WTC11 (cell line): ENCODE measurements at places on chromosomes 2 and 18. TPM values are rescaled to one million over a fixed set of nuclear protein-coding genes. Genes with fewer than 3 reads are reported as not detected.

DNA sequence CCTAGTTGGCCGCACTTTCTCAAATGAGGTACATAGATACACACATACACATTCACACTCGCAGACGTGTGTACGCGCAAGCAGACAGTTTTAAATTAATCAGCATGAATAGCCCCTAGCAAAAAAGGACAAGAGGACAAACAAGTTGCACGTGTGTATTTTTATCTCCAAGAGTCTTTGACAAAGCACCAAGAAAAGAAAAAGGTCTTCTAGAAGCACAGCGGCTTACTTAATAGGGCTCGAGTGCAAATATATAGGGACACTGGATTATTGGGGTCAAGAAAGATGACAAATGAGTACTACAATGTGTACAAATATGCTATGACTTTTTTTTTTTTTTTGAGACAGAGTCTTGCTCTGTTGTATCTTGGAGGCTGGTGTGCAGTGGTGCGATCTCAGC lies 1.7 kb upstream of the BCL2 start:
- DNase-seq = no peak
- peak overlapping the region; percentile 70 for H3K4me3 ChIP-seq
- no peaks in the 10 kb centered on the region for H3K36me3 ChIP-seq
- H3K27me3 ChIP-seq = peaks cover 37% of the 10 kb centered on the region
- H3K4me1 ChIP-seq = peaks cover 24% of the 10 kb centered on the region

DNA sequence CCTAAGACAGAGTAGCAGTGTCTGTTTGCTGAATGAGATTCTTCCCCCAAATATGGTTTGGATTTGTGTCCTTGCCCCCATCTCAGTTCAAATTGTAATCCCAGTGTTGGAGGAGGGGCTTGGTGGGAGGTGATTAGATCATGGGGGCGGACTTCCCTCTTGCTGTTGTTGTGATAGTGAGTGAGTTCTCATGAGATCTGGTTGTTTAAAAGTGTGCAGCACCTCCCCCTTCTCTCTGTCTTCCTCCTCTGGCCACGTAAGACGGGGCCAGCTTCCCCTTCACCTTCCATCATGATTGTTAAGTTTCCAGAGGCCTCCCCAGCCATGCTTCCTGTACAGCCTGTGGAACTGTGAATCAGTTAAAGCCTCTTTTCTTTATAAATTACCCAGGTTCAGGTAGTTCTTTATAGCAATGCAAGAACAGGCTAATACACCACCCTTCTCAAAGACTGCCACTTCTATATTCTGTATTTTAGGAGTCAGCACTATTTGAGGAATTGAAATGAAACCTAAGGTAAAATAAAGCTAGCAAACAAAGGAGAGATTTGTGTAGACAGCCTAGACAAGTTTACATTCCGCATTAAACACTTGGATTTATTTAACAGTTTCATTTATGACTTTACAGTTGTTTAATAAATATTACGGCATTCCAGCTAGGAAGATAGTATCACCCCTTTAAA lies 21.6 kb downstream of the FBXO36 start:
- H3K4me3 ChIP-seq = no peak overlapping the region
- H3K27me3 ChIP-seq = no peaks in the 10 kb centered on the region
- H3K27ac ChIP-seq = no peak overlapping the region
- peaks cover 16% of the 10 kb centered on the region for H3K4me1 ChIP-seq
- no peak for DNase-seq
- H3K36me3 ChIP-seq = peaks cover 8% of the 10 kb centered on the region

Gene MYCN
- 68.3 to 77.5 TPM (median 75.3 TPM) in 3 replicates for total RNA-seq

- H3K27ac ChIP-seq = peak overlapping the region; percentile 34; the same call in 1 of the 2 replicates
- no peaks in the 10 kb centered on the region for H3K27me3 ChIP-seq
- H3K4me3 ChIP-seq = no peak overlapping the region
Observed at GRCh38 chr2:120772261-120772660, 36.6 kb downstream of the GLI2 start.

Gene ECEL1
- 21.4 to 23.3 TPM (median 21.9 TPM) in 3 replicates for total RNA-seq

GRCh38 chr2:2646433-2647051 lies 315.5 kb upstream of the MYT1L start:
- H3K36me3 ChIP-seq = no peaks in the 10 kb centered on the region
- no peak overlapping the region for H3K27ac ChIP-seq
- no peaks in the 10 kb centered on the region for H3K27me3 ChIP-seq
- H3K4me3 ChIP-seq = no peak overlapping the region

- no peak for DNase-seq
- no peaks in the 10 kb centered on the region for H3K4me1 ChIP-seq
- peaks cover 4% of the 10 kb centered on the region for H3K27me3 ChIP-seq
- H3K4me3 ChIP-seq = no peak overlapping the region
- peaks cover 27% of the 10 kb centered on the region for H3K36me3 ChIP-seq
Observed at GRCh38 chr2:102880731-102881130, 118.9 kb downstream of the TMEM182 start.

DNA sequence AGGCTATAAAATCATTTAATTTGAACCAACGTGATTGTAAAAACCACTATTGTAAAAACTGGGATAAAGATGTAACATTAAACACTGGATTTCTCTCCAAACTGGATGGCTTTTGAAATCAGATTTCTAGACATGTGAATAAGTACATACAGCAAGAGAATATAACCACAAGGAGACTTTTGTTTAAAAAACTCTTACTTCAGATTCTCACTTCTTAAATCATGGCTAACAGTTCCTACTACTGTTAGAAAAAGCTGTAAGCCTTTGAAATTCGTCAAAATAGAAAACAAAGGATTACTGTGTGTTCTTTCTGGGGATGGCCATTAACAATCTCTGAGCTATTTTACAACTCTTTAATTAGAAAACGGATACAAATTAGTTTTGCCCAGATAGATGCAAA lies 39.4 kb upstream of the SH3BP4 start:
- peaks cover 29% of the 10 kb centered on the region for H3K27me3 ChIP-seq
- no peak overlapping the region for H3K4me3 ChIP-seq
- no peak overlapping the region for H3K27ac ChIP-seq

GRCh38 chr2:139438478-139438877 lies 658.3 kb upstream of the NXPH2 start:
- H3K27me3 ChIP-seq = no peaks in the 10 kb centered on the region
- no peaks in the 10 kb centered on the region for H3K36me3 ChIP-seq
- no peak for DNase-seq
- H3K4me1 ChIP-seq = peaks cover 6% of the 10 kb centered on the region; the same call in 1 of the 2 replicates
- no peak overlapping the region for H3K27ac ChIP-seq

- H3K4me3 ChIP-seq = no peak overlapping the region
- H3K4me1 ChIP-seq = peaks cover 24% of the 10 kb centered on the region
- H3K36me3 ChIP-seq = no peaks in the 10 kb centered on the region
- no peak overlapping the region for H3K27ac ChIP-seq
- peaks cover 19% of the 10 kb centered on the region for H3K27me3 ChIP-seq
Observed at GRCh38 chr2:110725859-110726258, 6.5 kb upstream of the ACOXL start.

GRCh38 chr18:10681581-10682367 lies 155.9 kb downstream of the NAPG start:
- no peaks in the 10 kb centered on the region for H3K4me1 ChIP-seq
- H3K27me3 ChIP-seq = no peaks in the 10 kb centered on the region; the same call in 1 of the 2 replicates
- no peak overlapping the region for H3K27ac ChIP-seq
- DNase-seq = no peak
- H3K4me3 ChIP-seq = no peak overlapping the region
- peaks cover 4% of the 10 kb centered on the region; the same call in 1 of the 2 replicates for H3K36me3 ChIP-seq

Gene EPG5
- 19.2 to 22.7 TPM (median 20.7 TPM) in 3 replicates for total RNA-seq

Gene ERMN
- 0.50 to 0.59 TPM in 2 of 3 replicates, not detected in the other for total RNA-seq

DNA sequence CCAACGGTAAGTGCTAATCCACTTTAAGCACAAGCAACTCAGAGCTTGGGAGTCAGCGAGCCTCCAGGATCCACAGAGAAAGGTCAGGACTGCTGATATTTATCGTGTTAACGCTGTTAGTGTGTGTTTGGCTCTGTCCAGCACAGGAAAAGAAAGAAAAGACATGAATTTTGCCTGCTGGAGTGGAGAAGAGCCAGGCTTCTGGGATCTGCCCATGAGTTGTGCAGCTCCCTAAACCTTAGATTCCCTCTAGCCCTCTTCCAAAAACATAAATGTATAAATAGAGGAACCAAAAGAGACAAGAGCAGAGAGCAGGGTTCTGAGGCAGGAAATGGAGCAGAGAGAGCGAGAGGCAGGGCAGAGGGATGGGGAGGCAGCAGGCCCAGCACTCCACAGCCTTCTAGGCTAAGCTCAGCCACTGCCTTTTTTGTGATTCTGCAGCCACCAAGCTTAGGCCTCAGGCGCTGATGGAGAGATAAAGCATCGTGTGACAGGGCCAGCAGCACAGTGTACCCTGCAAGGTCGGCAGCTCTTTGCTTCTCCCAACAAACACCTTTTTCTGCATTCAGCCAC lies 14.5 kb upstream of the MAT2A start:
- H3K4me3 ChIP-seq = no peak overlapping the region
- peaks cover 21% of the 10 kb centered on the region for H3K4me1 ChIP-seq
- no peaks in the 10 kb centered on the region; the same call in 1 of the 2 replicates for H3K27me3 ChIP-seq
- no peak for DNase-seq
- H3K27ac ChIP-seq = no peak overlapping the region

Gene ILKAP
- total RNA-seq = 26.4 to 32.7 TPM (median 26.7 TPM) in 3 replicates

- peaks cover 8% of the 10 kb centered on the region for H3K36me3 ChIP-seq
- no peak overlapping the region for H3K4me3 ChIP-seq
- peaks cover 2% of the 10 kb centered on the region; the same call in 1 of the 2 replicates for H3K27me3 ChIP-seq
- 0 out of 2 replicates have a peak, but pooled peaks cover 4% of the 10 kb centered on the region for H3K4me1 ChIP-seq
- H3K27ac ChIP-seq = no peak overlapping the region
Observed at GRCh38 chr2:239717319-239717675, 307.8 kb downstream of the NDUFA10 start.

Gene C2orf78
- total RNA-seq = 0.21 to 0.39 TPM (median 0.37 TPM) in 3 replicates

DNA sequence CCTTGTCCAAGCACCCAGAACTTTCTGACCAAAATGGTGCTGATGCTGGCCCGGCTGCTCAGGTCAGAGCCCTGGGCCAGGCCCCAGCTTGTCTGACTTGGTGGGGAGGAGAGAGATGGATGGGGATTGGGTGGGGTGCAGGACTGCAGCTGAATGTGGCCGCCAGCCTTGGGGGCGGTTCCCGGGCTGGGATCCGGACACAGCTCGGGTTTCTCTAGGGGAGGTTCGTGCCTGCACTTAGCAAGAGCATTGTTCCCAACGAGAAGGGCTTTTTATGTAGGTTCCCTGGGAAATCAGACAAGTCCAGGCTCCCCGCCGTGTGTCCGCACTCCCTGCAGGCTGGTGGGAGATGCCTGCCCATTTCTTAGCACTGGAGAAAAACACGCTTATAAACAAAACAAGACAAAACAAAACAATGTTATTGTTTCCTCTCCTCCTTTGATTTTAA lies 50.5 kb upstream of the HS6ST1 start:
- peaks cover 30% of the 10 kb centered on the region for H3K4me1 ChIP-seq
- H3K27ac ChIP-seq = peak overlapping the region; percentile 66
- DNase-seq = peak; percentile 49
- H3K36me3 ChIP-seq = no peaks in the 10 kb centered on the region
- H3K4me3 ChIP-seq = no peak overlapping the region

- no peak for DNase-seq
- no peaks in the 10 kb centered on the region; the same call in 1 of the 2 replicates for H3K27me3 ChIP-seq
- H3K27ac ChIP-seq = no peak overlapping the region
- H3K4me3 ChIP-seq = no peak overlapping the region
- peaks cover 5% of the 10 kb centered on the region for H3K4me1 ChIP-seq
- no peaks in the 10 kb centered on the region for H3K36me3 ChIP-seq
Observed at GRCh38 chr2:42979416-42979869, 187.1 kb upstream of the HAAO start.

Gene TCF4
- total RNA-seq = 100 to 104 TPM (median 104 TPM) in 3 replicates

DNA sequence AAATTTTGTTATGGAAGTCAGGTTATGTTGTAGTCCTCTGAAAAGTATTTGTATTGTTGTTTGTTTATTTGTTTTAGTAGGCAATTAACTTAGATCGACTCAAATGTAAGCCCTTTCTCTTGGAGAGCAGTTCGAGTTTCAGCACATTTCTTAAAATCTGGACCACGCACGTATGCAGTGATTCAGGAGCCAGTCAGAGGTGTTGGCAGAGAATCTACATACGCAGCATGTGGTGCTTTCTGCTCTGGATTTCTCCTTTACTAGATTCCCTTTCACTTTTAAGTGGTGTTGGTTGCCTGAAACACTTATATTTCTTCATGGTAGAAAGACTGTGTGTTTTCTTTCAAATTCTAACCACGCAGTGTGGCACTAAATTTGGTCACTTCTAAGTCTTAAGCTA lies 773.9 kb upstream of the LRATD1 start:
- no peaks in the 10 kb centered on the region for H3K4me1 ChIP-seq
- H3K4me3 ChIP-seq = no peak overlapping the region
- no peaks in the 10 kb centered on the region for H3K36me3 ChIP-seq
- H3K27me3 ChIP-seq = no peaks in the 10 kb centered on the region; the same call in 1 of the 2 replicates

GRCh38 chr18:79507546-79508480 lies 112.1 kb downstream of the NFATC1 start:
- H3K36me3 ChIP-seq = no peaks in the 10 kb centered on the region; the same call in 1 of the 2 replicates
- peaks cover 14% of the 10 kb centered on the region for H3K4me1 ChIP-seq
- H3K4me3 ChIP-seq = peak overlapping the region; percentile 51

Gene PLEK
- total RNA-seq = 0.26 to 0.46 TPM (median 0.37 TPM) in 3 replicates

GRCh38 chr2:241272303-241273209 lies 42.9 kb downstream of the HDLBP start:
- peaks cover 33% of the 10 kb centered on the region for H3K4me1 ChIP-seq
- no peaks in the 10 kb centered on the region for H3K27me3 ChIP-seq
- H3K27ac ChIP-seq = no peak overlapping the region
- peak; percentile 53 for DNase-seq

DNA sequence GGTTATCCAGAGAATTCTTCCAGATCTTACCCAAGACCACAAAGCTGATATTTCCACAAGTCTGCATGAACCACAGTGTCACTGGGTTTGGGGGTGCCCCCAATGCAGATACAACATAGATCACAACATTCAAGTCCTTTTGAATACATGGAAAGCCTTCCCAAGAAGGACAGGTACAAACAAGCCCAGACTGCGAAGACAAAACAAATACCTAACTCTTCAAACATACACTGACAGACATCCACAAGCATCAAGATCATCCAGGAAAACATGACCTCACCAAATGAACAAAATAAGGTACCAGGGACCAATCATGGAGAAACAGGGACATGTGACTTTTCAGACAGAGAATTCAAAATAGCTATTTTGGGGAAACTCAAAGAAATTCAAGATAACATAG lies 93.1 kb downstream of the MDH1 start:
- H3K27me3 ChIP-seq = no peaks in the 10 kb centered on the region
- no peak overlapping the region for H3K4me3 ChIP-seq
- H3K4me1 ChIP-seq = peaks cover 4% of the 10 kb centered on the region
- peaks cover 6% of the 10 kb centered on the region; the same call in 1 of the 2 replicates for H3K36me3 ChIP-seq

- H3K4me3 ChIP-seq = no peak overlapping the region
- H3K36me3 ChIP-seq = no peaks in the 10 kb centered on the region
- peak; percentile 18 for DNase-seq
- H3K27ac ChIP-seq = no peak overlapping the region
- no peaks in the 10 kb centered on the region for H3K27me3 ChIP-seq
Observed at GRCh38 chr18:4631239-4631638, 176.1 kb upstream of the DLGAP1 start.

DNA sequence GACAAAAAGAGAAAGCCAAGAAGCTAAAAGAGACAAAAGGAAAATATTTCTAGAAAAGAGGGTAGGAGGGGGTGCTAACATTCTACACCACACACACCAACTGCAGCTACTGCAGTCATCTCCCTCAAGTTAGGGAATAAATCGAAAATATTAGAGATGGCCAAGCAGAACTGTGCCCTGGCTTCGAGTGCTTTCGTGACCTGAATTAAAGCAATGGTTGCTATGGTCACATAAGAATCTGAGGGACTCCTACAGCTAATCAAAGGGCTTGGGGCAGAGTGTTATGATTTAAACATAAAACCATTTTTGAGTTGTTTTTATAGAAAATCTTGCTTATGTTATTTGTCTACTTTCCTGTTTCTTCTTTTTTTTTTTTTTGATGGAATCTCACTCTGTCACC lies 159.6 kb upstream of the HNRNPA3 start:
- no peak overlapping the region for H3K27ac ChIP-seq
- H3K4me1 ChIP-seq = no peaks in the 10 kb centered on the region
- DNase-seq = no peak
- H3K27me3 ChIP-seq = no peaks in the 10 kb centered on the region; the same call in 1 of the 2 replicates
- no peak overlapping the region for H3K4me3 ChIP-seq

Gene DHRS9
- total RNA-seq = not detected in 3 replicates
